ENCODE measurements at places on chromosomes 7 and 10.

DNA sequence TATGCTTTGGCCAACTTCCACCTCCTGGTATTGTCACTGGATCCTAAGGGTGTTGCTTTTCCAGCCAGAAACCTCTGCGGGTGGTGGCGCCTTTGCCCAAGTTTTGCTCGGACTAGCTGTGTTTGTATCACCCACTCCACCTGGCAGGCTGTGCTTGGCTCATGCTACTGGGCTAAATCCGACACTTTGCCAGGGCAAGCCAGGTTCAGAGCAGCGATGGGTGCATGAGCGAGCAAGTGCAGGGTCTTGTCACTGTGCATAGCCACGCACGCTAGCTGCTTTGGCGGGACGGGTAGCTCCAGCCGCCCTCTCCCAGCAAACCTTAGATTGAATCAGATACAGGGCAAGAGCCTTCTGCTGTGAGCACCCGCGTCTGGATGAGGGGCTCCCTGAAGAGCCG is 737.5 kb downstream of the PCDH15 start:
- no peak for DNase-seq

GRCh38 chr7:76294344-76295024 is 8.0 kb upstream of the HSPB1 start:
- DNase-seq, result peak; percentile 83

- no peak for DNase-seq
Measured at GRCh38 chr10:92541583-92541982, 32.3 kb downstream of the IDE start.

- DNase-seq, result no peak
Measured at GRCh38 chr7:36597090-36597773, 127.1 kb downstream of the AOAH start.

DNA sequence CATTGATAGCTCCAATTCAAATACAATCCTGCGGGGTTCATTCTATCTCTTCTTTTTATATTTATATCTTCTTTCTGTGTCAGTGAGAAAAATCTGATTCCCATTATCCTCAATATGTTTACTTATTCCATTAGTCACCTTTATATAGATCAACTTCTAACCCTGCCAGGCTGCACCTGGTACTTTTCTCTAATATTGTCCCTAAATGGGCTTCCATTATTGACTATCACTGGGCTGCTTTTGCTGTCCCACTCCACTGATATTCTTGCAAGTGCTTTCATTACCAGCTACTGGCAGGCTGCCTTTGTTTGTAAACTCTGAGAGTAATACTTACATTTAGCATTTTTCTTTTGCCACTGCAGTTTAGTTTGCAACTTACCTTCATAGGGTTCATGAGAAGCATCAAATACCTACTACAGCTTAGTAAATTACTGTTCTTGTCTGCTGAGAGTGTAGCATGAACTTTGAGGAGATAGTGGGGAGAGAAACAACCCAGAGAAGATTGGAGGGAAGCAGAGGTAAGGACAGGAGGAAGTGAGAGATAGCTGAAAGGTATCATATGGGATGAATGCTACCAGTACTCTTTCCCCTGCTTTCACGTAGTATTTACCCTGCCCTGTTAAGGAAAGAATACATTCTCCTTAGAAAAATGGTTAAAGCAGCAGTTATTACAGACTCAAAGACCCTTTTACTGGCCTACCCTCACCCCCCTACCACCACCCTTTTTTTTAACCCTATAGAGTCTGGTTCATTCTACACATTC is 119.1 kb downstream of the PHTF2 start:
- DNase-seq, result no peak

DNA sequence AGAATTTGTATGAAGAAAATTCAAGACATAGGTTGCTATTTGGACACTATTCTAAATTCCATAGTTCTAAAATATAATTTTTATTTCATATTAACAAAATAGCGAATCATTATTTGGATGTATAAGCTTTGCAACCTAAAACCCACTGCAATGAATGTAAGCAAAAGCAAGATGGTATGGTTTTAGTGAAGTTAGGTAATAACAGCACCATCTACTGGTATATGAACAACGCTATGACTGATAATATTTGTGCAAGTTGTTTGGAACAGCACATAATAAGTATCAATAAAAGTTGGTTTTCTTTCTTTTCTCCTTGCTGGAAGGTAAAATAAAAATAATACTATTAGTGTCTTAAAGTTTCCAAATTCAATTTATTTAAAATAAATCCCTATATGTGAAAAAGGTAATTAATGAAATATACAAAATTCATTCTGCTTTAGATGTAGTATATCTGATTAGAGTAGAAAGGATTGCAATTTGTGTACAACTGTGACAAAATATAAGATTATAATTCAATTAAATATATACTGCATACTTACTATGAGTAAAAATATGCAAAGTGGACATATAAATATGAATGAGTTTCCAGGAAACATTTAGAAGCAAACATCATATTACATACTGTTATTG is 79.0 kb upstream of the LSM8 start:
- DNase-seq, result no peak

DNA sequence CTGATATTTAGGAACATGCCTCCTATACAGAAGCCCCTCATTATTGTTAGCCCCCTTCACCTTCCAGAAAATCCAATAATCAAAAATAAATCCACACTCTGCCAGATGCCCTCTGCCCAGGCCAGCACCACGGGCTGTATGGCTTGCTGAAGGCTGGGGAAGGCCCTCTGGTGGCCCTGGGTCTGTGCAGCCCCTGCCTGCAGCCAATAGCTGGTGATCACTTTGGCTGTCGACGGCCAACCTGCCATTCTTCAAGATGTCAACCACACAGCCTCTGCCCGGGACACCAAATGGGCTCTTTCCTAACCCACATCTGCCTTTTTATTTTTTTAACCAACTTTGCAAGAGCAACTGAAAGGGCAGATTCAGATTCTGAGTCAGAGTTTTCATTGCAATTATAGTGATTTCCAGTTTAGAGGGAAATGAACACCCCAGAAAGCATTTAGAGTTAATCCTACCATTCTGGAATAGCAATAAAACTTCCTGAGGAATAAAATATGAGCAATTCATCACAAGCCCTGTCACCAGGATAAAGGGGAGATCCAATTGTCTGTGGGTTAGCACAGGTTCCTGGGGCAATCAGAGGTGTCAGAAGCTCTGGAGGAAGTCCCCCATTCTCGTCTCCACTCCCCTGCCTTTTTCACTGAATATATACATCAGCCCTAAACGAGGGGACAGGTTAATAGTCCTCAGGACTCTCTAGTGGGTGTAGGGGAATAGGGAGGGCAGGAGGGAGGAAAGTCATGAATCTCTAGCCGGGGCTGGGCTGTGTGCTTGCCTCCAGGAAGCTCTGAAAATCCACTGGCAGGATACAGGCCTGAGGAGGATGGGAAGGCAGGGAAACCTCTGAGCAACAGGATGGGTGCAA is 211.3 kb downstream of the GRID1 start:
- no peak for DNase-seq

DNA sequence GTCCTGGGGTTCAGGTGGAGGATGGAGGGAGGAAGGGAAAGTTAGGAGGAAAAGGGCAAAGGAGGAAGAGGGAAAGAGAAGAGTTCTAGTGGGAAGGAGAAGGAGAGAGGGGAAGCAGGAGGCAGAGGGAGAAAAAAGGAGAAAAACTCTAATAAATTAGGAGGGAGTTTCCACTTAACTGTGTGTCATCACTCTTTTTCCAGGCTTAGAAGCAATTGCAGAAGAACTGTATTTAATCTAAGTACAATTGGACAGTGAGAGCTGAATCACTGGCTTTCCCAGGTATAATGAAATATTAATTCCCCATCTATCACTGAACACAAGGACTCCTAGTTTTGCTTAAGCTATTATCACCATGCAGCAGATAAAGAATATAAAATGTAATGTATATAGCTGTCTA is 76.8 kb downstream of the CREB3L2 start:
- DNase-seq, result no peak

DNA sequence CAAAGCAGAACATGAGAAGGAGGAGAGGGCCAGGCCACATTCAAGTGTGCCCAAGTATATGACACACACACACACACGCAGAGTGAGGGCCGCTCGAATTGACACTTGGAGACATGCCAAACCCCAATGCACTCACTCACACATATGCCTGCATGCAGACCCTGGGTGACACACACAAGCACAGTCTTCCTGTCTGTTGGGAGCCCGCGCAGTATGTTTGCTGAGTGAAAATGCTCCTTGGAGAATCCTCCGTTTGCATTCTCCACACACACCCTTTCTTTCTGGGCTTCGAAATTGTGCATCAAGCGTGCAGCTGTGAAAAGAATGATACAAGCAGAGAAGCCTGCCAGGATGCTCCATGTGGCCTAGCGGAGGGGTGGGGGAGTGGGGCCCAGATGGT is 120.9 kb downstream of the PLXNA4 start:
- no peak for DNase-seq

- DNase-seq, result no peak
Measured at GRCh38 chr10:80284522-80284921, 4.9 kb downstream of the MAT1A start.

DNA sequence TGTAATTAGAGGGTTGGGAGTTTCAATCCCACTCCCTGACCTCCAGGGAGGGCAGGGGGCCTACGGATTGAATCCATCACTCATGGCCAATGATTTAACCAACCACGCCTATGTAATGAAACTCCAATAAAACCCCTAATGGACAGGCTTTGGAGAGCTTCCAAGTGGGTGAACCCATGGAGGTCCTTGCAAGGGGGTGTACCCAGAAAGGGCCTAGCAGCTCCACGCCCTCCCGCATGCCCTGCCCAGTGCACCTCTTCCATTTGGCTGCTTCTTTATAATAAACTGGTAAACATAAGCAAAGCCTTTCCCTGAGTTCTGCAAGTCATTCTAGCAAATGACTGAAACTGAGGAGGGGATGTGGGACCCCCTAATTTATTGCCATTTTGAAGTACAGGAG is 280.1 kb downstream of the FRMD4A start:
- DNase-seq, result no peak

DNA sequence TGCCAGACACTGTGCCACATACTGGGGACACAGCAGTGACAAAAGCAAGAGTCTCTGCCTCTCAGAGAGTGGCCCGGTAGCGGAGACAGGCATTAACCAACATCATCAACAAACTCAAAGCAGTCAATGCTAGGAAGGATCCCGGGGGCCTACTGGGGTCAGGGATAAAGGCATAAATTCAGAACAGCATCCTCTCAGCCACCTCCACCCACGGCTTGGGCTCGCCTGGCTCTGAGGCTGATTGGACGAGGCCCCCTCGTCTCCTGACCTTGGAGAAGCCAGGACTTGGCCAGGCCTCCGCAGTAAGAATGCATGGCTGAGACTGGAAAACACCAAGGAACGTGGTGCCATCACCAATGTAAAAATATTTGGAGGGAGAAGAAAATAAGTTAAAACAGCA is 102.1 kb downstream of the ARHGAP22 start:
- no peak for DNase-seq

DNA sequence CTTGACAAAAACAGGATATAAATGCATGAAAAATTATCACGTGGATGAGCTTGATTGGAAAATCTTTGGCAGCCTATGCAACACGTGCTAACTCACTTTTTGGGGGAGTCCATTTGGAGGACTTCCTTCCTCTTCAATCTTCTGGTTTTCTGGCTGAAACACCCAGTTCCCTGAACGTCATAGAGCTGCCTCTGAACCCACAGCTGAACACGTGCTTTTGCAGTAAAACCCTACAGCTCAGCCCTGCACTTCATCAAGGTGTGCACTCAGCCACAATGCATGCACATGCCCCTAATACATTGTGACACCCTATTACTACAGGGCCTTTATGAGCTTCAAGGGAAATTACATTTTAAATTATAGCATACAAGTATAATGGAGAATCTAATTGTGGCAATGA is 808.7 kb upstream of the AUTS2 start:
- no peak for DNase-seq

- no peak for DNase-seq
Measured at GRCh38 chr7:96713037-96713436, 3.4 kb upstream of the SEM1 start.

GRCh38 chr7:27073076-27073475 is 22.7 kb downstream of the HOXA1 start:
- no peak for DNase-seq

- DNase-seq, result no peak
Measured at GRCh38 chr7:117716707-117717299, 156.4 kb downstream of the CTTNBP2 start.

DNA sequence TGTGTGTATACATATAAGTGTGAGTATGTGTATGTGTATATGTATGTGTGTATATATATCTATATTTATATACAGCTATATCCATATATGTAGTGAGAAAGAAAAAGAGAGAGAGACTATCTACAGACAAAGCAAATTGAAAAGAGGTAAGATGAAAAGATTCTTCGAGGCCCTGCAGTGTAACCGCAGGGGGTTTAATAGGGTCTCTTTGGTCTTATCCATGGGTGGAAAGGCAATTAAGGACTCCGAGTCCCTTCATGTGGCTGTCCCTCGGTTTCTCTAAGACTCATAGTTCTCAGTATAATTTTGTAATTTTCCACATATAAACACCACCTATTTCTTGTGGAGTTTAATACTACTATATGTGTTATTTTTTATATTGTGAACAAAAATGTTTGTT is 50.6 kb upstream of the JAZF1 start:
- no peak for DNase-seq

DNA sequence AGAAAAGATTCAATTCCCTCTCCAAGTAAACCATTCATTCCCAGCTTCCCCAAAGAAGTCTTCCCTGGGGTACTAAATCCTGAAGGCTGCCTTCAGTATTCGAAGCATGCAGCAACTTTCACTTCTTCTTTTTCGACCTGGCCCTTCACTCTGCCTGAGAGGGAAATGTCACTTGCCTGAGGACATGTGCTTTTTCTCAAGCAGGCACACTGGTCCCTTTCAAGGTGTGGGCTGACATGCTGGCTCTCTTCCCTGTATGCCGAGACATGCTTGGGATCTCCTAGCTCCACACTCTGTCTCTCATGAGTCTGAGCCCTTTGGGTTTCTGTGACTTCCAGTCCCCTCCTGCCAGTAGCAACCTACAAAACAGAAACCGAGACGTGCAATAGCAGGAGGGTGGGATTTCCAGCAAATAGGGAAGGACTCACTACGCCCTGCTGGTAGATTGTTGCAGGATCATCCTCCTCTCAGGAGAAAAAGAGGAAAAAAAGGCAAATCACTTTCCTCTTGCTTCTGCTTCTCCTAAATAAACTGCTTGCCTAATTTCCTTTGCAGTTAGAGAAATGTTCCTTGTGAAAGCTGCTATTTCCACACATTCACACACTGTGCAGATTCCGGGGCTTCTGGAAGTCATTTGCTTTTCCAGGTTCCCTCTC is 33.5 kb downstream of the FIGNL1 start:
- DNase-seq, result no peak

GRCh38 chr10:131310142-131310541 is 1.4 kb downstream of the TCERG1L start:
- no peak for DNase-seq

DNA sequence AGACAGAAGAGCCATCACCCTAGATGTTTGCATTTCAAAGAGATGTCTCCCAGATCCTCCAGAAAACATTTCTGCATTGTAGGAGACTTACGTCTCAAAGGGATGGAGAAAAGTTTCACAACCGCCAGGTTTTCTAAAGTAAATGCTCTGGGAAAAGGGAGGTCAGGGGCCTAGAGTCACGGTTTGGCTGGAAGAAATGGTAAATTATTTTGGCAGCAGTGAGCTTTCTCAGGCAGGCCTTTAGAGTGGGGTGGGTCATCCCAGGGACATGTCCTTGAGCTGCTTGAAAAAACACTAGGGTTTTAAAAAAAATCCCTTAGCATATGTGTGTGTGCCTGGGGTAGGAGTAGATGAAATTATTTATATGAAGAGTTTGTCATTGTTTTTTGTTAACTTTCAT is 728.8 kb downstream of the TYW1 start:
- no peak for DNase-seq

- no peak for DNase-seq
Measured at GRCh38 chr10:44982496-44982895, 3.9 kb upstream of the DEPP1 start.

GRCh38 chr7:18906901-18907300 is 210.5 kb downstream of the TWIST1 start:
- no peak for DNase-seq
